ENCODE measurements at places on chromosomes 5 and 9.

DNA sequence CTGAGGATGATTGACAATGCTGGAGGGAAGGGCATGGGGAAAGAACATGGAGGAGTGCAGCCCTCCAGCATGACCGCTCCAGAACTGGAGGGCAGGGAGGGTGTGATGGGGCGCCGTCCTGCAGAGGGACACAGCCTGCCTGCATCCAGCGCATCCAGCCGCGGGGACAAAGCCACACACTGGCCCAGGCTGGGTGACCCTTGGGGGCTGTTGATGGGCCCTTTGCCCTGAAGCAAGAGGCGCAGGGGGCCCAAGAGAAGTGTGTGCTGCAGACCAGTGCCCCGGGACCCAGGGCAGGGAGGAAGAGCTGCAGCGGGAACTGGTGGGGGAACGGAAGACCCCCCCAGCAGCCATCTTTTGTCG, 169.8 kb upstream of the PPP1R26 start:
- no peak for DNase-seq

- DNase-seq, result no peak
Measured at GRCh38 chr5:177232761-177233160, 70.8 kb downstream of the RAB24 start.

GRCh38 chr9:123387686-123388085, 31.7 kb downstream of the CRB2 start:
- DNase-seq, result no peak

DNA sequence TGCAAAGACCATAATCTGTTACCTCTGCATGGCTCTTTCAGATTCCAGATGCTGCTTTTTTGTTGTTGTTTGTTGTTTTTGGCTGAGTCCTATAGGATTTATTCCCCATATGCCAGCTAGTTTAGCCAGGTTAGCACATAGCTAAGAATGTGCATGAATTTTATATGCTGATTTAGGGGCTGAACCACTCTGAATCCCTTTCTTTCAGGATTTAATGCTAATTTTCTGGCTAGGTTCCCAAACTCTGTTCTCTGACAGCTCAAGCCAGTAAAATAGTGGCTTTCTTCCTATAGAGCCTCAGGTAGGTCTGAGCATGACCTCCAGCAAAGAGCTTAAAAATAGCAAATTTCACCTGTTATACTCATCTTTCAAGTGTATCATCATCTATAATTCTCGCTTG, 521.4 kb downstream of the CAAP1 start:
- no peak for DNase-seq

- DNase-seq, result no peak
Measured at GRCh38 chr9:100428871-100429654, 2.1 kb downstream of the MSANTD3 start.

DNA sequence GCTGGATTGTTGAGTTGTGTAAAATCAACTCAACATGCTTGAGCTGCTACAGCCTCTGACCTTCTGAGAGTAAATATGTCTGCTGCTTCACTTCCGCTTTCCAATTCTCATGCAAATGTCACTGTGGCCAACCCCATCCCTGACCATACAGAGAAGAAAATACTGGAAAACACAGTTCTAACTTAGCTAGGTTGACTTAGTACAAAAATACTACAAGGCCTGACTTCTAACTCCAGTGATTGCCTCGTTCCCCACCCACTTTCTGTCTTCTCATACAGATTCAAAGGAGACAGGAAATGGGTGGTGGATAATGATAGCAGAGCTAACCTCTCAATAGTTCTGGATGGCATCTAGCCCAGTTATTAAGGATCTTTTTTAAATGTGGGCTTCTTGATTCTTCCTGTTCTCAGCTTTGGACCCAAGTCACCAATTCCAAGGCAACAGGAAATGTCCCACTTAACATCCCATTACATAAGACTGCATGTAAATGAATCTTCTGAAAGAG, 226.6 kb upstream of the SLC24A2 start:
- no peak for DNase-seq

GRCh38 chr5:172178991-172179989, 8.7 kb downstream of the STK10 start:
- peak; percentile 72 for DNase-seq

DNA sequence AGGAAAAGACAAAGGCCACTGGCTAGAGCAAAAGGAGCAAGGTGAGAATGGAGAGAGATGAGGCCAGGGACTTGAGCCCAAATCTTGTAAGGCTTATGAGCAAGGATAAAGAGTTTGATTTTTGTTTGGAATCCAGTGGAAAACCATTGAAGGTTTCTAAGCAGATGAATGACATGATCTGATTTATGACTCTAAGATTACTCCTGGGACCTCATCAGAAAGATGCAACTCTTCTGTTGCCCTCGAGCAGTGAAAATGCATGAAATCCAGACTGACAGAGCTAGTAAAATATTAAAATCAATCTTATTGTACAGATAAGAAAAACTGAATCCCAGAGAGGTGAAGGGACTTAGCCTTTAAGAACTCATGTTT, 677 bp downstream of the MFAP3 start:
- DNase-seq, result no peak

DNA sequence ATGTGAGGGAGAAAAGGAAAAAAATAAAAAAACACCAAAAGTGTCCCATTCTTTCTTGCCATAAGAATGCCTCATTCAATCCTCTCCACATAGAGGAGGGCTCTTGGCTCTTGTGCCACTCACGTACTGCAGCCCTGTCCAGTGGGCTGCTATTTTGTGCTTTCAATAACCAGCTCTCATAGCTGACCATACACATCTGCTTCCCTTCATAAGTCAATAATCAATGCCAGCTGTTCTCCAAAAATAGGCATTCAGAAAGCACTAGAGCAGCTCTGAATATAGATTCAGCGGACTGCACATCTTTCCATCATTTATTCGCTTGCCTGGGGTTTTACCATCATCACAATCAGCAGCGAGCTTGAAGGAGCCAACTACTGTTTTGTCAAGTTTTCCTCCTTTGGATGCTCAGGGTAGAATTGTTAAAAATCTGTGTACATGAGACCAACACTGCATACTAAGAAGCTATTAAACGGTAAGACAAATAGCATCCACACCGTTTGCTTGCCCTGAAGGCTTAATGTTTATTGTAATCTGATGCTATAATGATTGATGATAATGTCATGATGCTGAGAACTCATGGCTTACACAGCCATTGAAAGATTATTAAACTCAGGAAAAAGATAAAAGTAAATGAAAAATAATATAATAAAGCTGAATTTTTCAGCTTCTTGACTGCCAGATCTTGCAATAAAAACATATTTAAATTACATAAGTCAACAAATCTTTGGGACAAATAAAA, 80.0 kb downstream of the OXCT1 start:
- peak; percentile 77 for DNase-seq

GRCh38 chr5:95907740-95908706, 53.6 kb downstream of the ELL2 start:
- DNase-seq, result no peak

DNA sequence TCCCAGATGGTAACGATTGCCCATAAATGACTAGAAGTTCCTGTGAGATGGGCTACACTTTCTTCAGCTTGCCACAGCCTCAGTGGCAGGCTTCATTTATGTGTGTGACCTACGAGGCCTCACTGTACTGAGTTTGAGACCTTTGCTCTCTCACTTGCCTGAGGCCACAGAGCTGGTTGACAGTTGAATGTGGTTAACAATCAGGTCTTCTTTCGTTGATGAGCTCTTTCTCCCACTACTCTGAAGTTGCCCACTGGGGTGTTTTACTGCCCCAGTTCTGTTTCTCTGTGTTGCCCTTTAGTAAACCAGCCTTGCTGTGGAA, 70.5 kb downstream of the CYFIP2 start:
- DNase-seq, result no peak

GRCh38 chr5:9686216-9686615, 56.1 kb upstream of the TAS2R1 start:
- DNase-seq, result no peak

DNA sequence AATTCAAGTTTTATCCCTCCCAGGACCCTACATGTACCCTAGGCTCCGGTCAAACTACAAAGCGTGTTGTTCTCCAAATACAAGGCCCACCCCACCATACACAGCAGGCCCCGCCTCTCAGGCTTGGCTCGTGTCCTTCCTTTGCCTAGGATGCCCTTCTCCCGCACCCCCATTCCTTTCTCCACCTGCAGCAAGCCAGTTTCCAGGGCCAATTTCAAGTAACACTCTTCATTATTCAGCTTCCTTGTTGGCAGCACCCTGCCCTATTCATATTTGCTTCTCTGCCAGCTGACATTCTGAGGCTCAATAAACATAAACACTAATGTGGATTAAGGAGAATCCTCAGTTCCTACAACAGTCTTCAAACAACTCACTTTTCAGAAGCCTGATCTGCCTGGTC, 31.7 kb downstream of the EPB41L4B start:
- no peak for DNase-seq

GRCh38 chr5:131766689-131767088, 30.1 kb downstream of the FNIP1 start:
- DNase-seq, result no peak

DNA sequence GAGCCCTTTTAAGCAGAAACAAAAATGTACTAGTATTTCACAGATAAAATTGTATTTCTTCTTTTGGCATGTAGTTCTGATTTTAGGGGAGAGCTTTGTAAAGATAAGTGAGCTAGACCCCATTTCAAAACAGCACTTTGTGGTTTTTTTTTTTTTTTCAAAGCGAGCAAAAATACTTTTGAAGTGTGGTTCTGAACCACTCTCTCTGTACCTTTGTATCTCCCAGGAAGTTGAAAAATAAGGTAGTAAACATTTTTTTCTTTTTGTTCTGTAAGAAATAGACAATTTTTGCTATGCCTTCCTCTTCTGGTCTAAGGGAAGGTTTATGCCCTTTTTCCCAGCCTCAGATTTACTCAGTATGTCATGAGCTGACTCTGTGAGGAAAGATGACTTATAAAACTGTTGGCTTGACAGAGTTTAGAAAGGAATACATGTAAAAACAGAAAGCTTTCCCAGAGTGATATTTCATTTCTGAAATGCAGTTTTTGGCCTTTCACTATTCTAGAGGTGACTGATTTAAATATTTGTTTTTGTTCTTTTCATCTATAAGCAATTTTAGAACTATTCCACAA, 12.5 kb downstream of the ERCC6L2 start:
- DNase-seq, result no peak

DNA sequence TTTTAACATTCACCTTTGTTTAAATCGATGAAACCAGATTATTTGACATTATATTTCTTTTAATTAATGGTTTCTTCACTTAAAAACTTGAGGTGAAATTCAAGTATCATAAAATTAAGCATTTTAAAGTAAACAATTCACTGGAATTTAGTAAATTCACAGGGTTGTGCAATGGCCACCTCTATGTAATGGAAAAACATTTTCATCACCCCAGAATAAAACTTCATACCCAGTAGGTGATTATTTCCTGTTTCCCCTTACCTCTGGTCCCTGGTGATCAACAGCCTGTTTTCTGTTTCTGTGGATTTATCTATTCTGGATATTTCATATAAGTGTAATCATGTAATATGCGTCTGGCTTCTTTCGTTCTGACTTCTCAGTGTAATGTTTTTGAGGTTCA, 27.2 kb downstream of the HSPA4 start:
- no peak for DNase-seq

GRCh38 chr9:104025104-104025503, 69.0 kb upstream of the SMC2 start:
- DNase-seq, result no peak

DNA sequence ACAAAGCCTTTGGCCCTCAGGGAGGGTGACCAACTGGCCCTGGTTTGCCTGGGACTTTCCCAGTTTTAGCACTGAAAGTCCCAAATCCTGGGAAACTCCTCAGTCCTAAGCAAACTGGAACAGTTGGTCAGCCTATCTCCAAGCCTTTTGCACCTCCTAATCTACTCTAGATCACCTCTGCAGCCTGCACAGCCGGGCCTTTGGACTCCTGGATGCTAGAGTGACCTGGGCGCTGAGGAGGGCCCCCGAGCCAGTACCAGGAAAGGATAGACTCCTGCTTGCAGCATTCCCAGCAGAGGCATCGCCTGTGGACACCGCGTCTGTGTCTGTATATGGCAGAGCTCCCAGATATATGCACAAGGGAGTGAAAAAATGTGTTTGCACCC, 15.1 kb downstream of the IRF1 start:
- no peak for DNase-seq

DNA sequence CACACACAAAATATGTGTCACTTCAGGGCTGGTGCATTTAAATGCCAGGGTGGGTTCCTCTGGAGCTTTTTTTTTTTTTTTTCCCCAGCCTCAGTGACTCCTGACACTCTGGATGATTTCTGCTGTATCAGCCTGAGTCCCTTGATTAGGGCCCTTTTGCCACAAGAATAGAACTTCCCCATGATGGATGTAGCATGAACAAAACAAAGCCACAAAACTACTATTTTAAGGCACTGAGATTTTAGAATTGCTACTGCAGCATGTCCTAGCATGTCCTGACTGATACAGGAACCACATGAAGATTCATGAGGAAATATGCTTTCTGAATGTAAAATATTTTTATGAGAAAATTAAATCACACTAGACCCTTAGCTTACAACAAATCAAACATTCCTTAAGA, 13.9 kb upstream of the ADGRD2 start:
- no peak for DNase-seq

- DNase-seq, result no peak
Measured at GRCh38 chr9:131688377-131688776, 51.5 kb downstream of the RAPGEF1 start.
